ENCODE measurements at places on chromosomes 5 and 9. TPM values are rescaled to one million over a fixed set of nuclear protein-coding genes. Genes with fewer than 3 reads are reported as not detected.

Gene PCDHGB1
- total RNA-seq, result not detected

Gene COX7C
- 571 TPM for total RNA-seq

Gene DIAPH1
- total RNA-seq, result 163 TPM

Gene QRFP
- not detected for total RNA-seq

Gene HMCN2
- total RNA-seq, result not detected

Gene GABRG2
- total RNA-seq, result not detected

Gene F12
- total RNA-seq, result not detected

Gene FBLL1
- total RNA-seq, result 0.22 TPM

Gene CDC37L1
- total RNA-seq, result 27.9 TPM

Gene CNTNAP3B
- not detected for total RNA-seq

Gene GTF3C5
- total RNA-seq, result 74.2 TPM

Gene NEUROG1
- not detected for total RNA-seq

Gene PRDM12
- total RNA-seq, result not detected

Gene SLC1A1
- total RNA-seq, result not detected

Gene LMBRD2
- total RNA-seq, result 12.3 TPM

Gene CDH18
- not detected for total RNA-seq

Gene RNF180
- not detected for total RNA-seq

Gene GOLM1
- total RNA-seq, result 0.98 TPM

Gene KCTD16
- not detected for total RNA-seq

Gene IFNB1
- not detected for total RNA-seq

Gene FAM169A
- 2.3 TPM for total RNA-seq

Gene UNC13B
- total RNA-seq, result 1.6 TPM

Gene NKD2
- total RNA-seq, result 4.8 TPM

Gene FGFR4
- 1.4 TPM for total RNA-seq

Gene KCNIP1
- total RNA-seq, result not detected

Gene HSPA5
- 155 TPM for total RNA-seq

Gene FAM81B
- not detected for total RNA-seq

Gene IFNA21
- total RNA-seq, result not detected

Gene TAF11L5
- total RNA-seq, result not detected

Gene FAM221B
- total RNA-seq, result not detected

Gene ANKDD1B
- 0.31 TPM for total RNA-seq

Gene SOHLH1
- total RNA-seq, result not detected

Gene SPAAR
- not detected for total RNA-seq

All from naive thymus-derived CD4-positive, alpha-beta T cell (primary cell).